ENCODE measurements at places on chromosomes 13 and 19.

- DNase-seq = no peak
Observed at GRCh38 chr13:95530178-95530577, 22.3 kb upstream of the CLDN10 start.

GRCh38 chr19:4878491-4878968 lies 11.1 kb upstream of the PLIN3 start:
- no peak for DNase-seq

GRCh38 chr13:73708393-73708985 lies 425.7 kb downstream of the KLF12 start:
- no peak for DNase-seq

- DNase-seq = no peak
Observed at GRCh38 chr13:95652821-95653220, 8.3 kb upstream of the DZIP1 start.

DNA sequence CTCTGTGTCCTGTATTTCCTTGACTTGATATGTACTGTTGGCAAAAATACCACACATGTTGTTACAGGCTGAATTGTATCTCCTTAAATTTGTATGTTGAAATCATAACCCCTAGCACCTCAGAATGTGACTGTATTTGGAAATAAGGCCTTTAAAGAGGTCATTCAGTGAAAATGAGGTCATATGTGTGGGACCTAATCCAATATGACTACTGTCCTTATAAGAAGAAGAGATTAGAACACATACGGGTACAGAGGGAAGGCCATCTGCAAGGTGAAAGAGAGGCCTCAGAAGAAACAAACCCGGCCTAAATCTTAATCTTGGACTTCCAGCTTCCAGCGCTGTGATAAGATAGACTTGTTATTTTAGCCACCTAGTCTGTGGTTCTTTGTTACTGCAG lies 202.5 kb downstream of the NUFIP1 start:
- no peak for DNase-seq

DNA sequence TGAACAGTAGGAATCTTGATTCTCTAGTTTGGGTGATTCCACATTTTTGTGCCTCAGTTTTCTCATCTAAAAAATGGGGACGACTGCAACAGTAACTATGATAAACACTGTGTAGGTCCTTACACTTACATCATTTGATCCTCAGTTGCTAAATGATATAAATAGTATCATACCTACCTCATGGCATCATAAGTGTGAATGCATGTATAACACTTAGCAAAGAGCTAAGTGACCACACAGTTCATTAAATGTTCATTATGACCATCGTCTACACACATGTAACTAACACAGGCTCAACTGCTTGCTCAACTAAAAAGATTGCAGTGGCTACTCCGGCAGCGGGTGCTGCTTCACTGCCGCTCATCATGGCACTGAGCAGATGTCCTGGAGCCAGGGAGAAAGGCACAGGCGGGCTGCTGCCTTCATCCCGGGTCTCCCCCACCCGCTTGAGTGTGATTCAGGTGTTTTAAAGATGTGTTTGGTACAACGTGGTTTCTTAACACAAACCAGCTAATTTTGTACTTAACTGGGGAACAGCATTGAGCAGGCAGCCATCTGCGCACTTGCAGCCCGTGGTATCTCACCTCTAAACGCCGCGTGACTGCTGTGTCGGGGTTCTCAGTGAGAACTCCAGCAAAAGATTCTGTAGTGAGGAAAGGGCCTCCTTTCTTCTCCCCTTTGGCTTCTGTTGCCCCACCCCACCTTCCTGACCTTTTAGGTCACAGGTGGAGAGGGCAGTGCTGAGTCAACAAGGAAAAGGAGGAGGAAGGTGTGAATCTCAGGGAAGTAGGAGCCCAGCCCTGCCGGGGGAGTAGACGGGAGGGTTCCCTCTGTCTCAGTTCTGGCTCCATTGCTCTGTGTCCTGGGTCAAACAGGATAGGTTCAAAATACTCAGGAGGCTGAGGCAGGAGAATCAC lies 11.7 kb upstream of the ACTN4 start:
- DNase-seq = no peak

DNA sequence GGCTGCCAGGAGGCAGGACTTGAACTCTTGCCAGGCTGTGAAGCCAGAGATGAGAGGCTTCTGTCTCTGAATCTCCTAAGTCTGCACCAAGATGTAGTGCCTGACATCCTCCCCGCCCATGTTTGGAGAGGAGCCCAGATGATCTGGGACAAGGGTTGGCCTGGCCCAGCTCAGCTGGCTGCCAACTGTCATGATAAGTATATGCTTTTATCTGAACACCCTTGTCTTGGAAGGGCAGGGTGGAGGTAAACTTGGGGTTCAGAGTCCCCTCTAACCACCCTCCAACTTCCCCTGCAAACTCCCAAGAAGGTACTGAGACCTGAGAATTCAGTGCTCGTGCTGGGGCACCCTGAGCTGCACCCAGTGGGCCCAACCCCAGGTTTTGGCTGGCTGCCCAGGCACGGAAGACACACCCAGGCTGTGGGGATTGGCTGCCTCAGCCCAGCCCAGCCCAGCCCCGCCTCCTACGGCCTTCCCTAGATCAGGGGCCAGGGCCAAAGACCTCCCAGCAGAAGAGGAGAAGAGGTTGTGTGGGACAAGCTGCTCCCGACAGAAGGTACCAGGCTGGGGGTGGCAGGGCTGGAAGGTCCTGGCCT lies at the start of gene CYP4F12:
TSS of gene CYP4F12 (plus strand) at position 508 of the 596 bp plus-strand sequence. CDS start 443 bp downstream, outside the sequence.
- DNase-seq = no peak

DNA sequence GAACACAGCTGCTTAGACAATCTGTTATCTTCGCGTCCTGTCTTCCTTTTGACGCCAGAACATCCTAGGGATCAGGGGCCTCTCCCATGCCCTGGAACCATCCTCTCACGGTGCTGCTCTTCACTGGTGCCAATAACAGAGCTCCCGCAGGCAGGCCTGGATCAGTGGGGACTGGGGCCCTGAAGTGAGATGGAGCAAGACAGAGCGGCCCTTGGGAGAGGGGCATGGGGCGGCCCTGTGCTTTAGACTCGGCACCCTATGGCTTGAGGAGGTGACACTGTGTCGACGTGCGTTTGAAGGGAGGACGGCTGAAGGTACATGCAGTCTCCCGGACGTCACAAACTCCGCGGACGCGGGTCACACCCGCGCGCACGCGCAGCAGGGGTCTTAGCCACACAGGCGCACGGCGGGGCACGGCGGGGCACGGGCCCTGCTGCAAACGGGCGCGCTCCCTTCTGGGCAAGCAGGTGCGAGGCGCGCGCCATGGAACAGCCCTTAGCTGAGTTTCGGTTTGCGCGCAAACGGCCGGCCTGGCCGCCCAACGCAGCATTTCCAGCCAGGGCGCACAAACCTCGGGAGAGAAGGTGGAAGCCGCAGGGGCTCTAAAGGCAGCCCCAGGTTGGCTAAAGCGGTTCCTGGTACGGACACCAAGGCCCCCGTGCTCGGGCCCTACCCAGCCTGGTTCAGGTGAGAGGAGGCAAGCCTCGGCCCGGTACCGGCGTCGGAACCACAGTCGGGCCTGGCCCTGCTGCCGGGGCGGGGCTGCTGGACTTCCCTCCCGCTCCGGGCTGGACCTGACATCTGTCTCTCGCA lies 16.5 kb upstream of the RNF17 start:
- no peak for DNase-seq

DNA sequence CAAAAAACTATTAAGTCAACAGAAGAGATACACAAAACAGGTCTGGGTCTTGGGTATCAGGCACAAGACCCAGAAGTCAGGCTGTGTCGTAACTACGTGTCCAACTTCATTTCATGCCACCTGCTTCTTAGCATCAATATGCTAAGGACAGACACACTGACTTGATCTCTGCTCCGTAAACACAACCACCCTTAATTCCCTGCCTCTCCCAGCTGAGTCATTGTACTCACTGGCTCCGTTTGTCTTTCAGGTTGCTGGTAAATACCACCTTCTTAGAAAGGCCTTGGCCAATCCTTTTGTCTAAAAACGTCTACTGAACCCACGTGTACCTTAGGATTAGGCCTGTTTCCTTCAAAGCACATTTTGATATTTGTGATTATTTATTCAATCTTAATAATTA lies 726.2 kb downstream of the PCDH9 start:
- no peak for DNase-seq

DNA sequence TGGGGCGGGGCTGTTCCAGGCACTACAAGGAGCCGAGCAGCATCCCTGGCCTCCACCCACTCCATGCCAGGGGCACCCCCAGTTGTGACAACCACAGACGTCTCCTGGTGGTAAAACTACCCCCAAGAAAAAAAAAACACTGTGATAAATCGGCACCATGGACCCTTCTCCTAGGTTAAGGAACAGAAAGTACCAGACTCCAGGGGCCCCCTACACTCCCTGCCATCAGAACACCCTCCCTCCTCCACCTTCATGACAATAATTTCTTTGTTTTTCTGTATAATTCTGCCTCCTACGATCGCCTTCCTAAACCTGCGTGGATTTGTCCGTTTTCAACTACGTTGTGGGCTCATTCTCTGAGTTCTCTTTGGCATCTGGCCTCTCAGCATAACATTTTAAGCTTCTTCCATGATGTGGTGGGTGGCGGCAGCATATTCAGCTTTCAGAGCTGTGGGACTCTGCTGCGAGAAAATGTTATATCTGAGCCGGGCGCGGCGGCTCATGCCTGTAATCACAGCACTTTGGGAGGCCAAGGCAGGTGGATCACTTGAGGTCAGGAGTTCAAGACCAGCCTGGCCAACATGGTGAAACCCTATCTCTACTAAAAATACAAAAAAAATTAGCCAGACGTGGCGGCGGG lies 8.6 kb downstream of the TLE2 start:
- DNase-seq = no peak

GRCh38 chr13:110257408-110257807 lies 49.5 kb downstream of the COL4A1 start:
- DNase-seq = no peak

GRCh38 chr13:27172495-27172842 lies 858 bp upstream of the USP12 start:
- DNase-seq = no peak

GRCh38 chr19:55563261-55563690 lies 17.4 kb downstream of the ZNF579 start:
- DNase-seq = no peak

GRCh38 chr13:19845758-19846157 lies 17.7 kb downstream of the ZMYM5 start:
- no peak for DNase-seq

- peak; percentile 36 for DNase-seq
Observed at GRCh38 chr19:35347171-35347929, at the start of gene FFAR1. FFAR1 (plus strand) TSS chr19:35347902; CDS start chr19:35351552, 3,650 bp downstream.

- no peak for DNase-seq
Observed at GRCh38 chr13:42751693-42752092, 29.7 kb upstream of the FAM216B start.

DNA sequence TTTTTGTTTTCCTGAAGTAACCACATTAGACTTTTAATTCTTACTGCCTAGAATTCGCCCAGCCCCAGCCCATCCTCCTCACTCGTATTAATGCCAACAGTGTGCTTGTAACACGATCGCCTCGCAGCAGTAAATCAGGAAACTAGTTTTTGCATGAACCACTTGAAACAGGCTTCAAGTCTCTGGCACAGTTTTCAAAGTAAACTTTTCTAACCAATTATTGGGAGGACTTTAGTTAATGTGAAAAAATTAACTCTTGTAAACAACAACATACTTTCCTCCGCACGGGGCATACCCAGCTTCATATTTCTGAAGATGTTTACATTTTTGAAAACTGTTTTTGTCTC lies 39.2 kb downstream of the TNFRSF19 start:
- no peak for DNase-seq

DNA sequence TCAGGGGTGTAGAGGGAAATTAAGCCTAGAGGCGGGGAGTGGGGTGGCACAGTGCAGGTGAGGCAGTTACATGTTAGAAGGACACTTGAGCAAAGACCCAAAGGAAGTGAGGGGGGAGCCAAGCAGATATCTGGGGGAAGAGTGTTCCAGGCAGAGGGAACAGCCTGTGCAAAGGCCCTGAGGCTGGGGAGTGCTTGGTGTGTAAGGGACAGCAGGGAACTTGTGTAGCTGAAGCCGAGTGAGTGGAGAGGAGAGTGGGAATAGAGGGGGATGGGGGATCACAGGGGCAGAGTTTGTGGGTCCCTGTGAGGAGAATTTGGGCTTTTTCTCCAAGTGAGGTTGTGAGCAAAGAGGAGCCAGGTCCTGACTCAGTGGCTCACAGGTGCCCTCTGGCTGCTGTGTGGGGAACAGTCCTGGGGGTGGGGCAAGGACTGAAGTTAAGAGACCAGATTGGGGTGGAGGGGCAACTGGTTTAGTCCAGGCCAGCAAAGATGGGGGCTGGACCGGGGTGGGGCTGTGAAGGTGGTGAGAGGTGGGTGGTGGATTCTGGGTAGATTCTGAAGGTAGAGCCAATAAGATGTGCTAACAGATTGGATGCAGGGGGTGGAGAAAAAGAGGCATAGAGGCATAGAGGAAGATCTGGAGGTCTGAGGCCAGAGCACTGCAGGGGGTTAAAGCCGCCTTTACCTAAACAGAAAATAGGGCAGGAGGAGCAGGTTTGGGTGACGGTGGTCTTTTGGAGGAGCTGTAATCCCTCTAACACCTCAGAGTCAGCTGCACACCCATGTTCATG lies 75.3 kb downstream of the CACNA1A start:
- DNase-seq = no peak

DNA sequence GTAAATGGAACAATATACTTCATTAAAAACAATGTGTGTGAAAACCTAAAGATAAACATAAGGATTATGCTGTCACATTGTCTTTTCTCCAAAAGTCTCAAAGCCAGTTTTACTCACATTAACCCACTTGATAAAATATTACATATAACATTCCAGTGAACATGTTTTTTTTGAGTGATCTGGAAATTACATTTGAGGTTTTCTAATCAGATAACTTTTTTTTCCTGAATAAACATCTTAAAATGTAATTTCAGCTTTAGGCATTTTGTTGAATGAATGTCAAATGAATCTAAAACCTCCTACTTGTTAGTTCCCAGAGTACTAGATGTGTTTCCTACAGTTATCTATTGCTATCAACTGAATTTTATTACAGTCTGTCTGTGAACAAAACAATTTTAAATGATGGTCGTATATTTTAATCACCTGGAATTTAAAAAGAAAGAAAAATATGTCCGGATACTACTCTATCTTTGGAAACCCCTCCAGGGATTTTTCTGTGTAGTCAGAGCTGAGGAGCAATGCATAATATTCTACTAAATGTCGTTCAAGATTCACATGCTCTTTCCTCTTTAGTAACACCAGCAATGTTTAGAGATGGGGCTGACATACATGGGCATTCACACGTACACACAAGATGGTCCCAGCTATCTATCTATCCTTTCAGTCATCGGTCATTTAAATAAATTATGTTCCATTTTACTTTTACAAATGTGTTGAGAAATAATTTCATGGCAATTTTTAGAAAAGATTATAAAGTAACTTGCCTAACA lies 283.9 kb downstream of the KLF12 start:
- no peak for DNase-seq

GRCh38 chr19:57473646-57474045 lies 3.7 kb downstream of the ZNF772 start:
- DNase-seq = no peak

All from type B pancreatic cell (in vitro differentiated cells).